ENCODE measurements at places on chromosomes 11 and 22.

GRCh38 chr11:119298726-119299125, 18.2 kb downstream of the MCAM start:
- DNase-seq: no peak

- no peak for DNase-seq
Observed at GRCh38 chr11:67054346-67054835, 2.3 kb upstream of the RHOD start.

- no peak for DNase-seq
Observed at GRCh38 chr11:41456269-41456668, 3.2 kb downstream of the LRRC4C start.

- DNase-seq: no peak
Observed at GRCh38 chr11:76493626-76494539, 49.1 kb downstream of the EMSY start.

DNA sequence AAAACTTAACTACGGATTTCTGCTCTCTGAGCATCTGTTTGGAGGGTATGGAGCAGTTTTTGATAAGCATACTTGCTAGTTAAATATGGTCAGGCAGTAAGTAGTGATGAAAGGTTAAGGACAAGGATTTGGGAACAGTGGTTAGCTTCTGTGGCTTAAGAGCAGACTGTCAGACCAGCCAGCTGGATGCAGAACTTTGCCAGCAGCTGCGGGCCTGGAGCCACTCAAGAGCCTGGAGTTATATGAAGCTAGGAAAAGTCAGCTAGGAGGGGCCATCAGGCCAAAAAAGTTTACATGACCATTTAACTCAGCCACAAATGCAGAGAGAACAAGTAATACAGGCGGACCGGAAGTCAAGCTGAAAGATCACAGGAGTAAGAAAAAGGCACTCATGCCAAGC, 1817.7 kb downstream of the LRRC4C start:
- DNase-seq: no peak

DNA sequence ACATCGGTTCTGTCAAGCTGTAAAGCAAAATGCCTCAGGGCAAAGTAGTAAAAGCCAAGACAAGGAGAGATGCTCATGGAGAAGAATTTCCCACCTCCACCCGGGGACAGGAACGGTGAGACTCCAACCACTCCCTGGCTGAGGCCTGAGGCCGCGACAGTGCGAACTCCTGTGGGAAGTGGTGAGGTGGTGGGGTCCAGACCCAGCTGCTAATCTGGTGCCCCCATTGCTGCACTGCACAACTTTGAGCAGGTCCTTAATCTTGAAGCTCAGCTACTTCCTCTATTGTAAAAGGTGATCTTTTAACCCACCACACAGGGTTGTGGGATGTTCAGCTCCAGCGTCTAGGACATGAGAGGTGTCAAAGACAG, 83.9 kb downstream of the ZC3H12C start:
- no peak for DNase-seq

- no peak for DNase-seq
Observed at GRCh38 chr11:111363985-111364384, 15.1 kb downstream of the POU2AF1 start.

- DNase-seq: no peak
Observed at GRCh38 chr11:3667149-3668035, 3.8 kb downstream of the CHRNA10 start.

GRCh38 chr22:37052386-37053309, 1.1 kb downstream of the KCTD17 start:
- no peak for DNase-seq

DNA sequence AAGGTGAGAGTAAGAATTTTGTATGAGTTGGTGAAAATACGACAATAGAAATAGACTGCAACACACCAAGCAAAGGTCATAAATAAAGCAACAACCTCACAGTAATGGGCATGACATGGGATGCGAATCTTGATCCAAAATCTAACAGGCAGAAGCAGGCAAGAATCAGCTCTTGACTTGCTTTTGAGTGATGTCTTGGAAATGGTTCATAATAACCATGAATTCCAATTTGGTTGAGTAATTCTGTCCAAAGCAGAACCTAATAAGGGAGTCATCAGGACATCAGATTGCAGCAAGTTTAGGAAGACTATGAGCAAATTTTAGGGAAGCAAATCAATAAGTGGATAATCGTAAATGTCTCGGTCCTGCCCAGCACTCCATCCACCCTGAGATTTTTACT, 224.0 kb upstream of the ISX start:
- DNase-seq: no peak

DNA sequence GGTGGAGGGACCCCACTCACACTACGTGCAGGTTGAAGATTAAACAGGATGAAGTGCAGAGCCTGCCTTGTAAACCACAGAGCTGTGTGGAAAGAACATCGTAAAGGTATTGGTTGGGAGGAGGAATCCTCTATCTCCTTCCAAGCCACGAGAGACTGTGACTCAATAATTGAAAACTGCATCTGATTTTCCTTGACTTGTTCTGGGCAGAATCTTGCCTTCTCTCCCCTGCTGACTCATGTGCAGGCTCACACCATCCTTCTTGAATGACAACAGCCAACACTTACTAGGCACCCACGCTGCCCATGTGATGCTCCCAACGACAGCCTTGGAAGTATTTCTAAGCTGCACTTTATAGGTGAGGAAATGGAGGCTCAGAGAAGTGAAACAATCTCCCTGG, 563.0 kb downstream of the MIAT start:
- DNase-seq: no peak

DNA sequence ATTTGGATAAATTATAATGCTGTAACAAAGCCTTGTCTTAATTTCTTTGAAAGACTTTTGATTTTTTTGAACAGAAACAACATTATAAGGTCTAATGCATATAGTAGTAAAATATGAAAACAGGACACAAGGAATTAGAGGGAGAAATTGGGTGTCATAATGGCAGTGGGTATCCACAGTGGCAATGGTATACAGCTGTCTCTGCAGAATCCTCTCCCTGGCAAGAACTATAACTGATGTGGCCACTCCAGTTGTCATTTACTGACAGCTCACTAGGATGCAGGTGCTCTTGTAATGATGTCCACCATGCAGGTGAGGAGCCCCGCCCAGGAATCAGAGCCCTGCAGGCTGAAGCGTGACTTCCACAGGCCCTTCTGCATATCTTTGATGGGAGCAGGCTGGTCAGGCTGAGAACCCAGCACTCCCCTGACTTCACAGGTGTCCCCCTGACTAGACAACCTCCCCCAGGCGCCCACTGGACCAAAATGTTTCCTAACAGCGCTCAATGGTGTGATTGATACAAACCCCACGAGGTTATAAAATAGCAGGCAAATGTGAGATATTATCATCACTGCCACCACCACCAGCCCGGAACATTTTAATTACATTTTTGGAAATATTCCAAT, 32.8 kb upstream of the SERPIND1 start:
- no peak for DNase-seq

- no peak for DNase-seq
Observed at GRCh38 chr22:19097518-19097917, 24.7 kb downstream of the DGCR2 start.

- no peak for DNase-seq
Observed at GRCh38 chr11:112797092-112797491, 164.1 kb upstream of the NCAM1 start.

DNA sequence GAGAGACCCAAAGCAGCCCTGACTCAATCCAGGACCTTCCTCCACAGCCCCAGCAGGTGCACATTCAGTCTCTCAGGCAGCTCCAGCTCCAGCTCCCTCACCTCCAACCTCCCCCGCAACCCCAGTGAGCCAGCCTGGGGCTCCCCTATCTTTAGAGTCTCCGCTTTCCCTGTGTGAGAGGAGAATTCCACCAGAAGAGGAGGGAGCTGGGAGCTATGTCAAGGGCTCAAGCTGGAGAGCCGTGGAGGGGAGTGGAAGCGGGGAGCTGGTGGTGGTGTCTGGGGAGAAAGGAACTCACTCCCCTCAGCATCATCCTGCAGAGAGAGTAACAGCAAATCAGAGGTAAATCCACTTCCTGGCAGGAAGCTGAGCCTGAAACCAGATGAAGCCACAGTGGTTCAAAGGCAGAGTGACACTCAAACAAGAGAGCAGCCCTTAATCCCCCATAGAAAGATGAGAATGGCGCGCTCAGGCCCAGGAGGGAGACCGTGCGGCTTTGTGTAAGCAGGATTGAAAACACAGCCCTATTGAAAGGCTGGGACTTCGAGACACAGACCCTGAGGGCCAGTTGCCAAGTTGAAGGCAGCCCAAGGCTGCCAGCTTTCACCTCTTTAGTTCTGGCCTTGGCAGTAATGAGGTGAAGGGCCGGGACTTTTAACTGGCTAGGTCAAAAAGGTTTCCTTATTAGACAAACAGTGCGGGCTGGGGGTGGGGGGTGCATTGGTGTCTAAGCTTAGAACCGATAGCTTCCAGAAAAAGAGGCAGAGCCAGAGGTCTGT, 21.4 kb upstream of the CDON start:
- no peak for DNase-seq

GRCh38 chr22:45310331-45310976, 720 bp downstream of the FAM118A start:
- no peak for DNase-seq

GRCh38 chr22:39800790-39801520, 92.6 kb downstream of the ENTHD1 start:
- DNase-seq: no peak

DNA sequence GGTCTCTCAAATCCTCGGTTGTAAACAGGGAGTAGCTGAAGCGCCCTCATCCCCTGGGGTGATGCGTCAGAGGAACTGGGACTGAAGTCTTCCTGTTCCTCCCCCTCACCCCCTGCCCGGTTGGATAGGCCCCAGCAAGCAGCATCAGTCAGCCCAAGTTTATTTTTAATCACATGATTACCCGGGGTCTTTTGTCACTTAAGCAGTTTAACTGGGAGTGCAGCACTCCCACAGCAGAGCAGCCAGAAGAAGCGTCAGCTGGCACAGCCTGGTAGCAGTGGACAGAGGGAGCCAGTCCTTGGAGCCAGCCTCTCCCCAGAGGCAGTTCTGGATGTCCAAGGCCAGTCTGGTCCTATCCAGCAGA, 342.1 kb downstream of the CTTN start:
- DNase-seq: no peak

DNA sequence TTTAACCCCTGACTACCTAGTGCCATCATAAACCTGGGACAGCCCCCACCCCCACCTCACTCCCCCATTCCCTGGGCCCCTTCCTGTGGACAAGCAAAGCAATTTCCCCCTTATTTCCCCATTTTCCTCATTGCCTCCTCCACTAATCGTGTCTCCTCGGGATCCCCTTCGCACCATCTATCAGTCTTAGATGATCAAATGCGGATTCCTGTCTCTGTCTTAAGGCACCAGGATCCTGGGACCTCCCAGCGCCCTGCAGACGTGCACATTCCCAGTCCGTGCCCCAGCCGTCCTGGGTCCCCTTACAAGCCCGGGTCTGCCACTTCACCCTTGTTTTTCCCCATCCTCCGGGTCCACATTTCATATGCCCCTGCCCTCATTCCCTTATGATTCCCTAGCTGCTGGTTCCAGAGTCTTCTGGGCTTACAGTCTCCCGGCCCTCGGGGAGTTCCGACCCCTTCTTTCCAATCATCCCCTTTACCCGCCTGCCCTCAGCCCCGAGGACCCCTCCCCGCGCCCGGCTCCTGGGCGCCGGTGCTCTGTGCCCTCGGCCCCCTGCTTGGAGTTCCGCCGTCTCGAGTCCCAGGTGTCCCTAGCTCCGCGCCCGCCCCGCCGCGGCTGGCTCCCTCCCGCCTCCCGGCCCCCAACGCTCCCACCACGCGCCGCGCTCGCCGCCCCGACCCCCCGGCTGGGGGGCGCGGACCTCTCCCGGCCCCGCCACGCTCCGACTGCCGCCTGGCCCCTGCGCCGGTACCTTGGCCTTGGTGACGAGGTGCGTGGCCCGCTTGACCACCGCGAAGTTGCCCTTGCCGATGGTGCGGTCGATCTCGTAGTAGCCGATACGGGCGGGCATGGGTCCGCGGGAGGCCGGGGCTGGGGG, 599 bp downstream of the SIK3 start:
- DNase-seq: peak; percentile 31

DNA sequence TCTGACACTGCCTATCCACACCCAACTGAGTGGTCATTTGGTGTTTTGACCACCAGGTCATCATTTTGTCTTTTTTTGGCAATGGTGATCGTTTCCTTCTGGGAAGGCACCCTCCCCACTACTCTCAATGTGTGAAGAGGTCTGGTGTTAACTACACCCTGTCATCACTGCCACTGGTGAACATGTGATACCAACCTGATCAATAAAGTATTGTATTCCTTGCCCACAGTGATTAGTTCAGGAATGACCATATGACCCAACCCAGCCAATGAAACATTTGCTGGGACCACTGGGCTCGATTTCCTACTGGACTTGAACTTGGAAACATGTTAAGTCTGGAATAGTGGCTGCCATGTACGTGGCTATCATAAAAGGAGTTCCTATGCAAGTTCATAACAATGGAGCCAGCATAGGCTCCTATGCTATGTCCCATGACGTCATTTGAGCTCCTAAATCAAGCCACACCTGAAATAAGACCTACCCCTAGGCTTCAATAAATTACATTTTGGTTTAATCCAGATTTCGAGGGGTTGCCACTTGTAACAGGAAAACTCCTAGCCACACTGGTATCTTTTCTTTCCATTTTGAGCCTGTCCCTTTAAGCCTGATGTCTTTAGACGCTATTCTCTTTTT, 51.1 kb downstream of the CHST1 start:
- no peak for DNase-seq

GRCh38 chr11:121536126-121536525, 83.4 kb upstream of the SORL1-AS1 start:
- no peak for DNase-seq

GRCh38 chr22:43153899-43154298, 2.5 kb downstream of the TSPO start:
- no peak for DNase-seq

- no peak for DNase-seq
Observed at GRCh38 chr22:31945443-31945855, 1.1 kb downstream of the YWHAH start.

DNA sequence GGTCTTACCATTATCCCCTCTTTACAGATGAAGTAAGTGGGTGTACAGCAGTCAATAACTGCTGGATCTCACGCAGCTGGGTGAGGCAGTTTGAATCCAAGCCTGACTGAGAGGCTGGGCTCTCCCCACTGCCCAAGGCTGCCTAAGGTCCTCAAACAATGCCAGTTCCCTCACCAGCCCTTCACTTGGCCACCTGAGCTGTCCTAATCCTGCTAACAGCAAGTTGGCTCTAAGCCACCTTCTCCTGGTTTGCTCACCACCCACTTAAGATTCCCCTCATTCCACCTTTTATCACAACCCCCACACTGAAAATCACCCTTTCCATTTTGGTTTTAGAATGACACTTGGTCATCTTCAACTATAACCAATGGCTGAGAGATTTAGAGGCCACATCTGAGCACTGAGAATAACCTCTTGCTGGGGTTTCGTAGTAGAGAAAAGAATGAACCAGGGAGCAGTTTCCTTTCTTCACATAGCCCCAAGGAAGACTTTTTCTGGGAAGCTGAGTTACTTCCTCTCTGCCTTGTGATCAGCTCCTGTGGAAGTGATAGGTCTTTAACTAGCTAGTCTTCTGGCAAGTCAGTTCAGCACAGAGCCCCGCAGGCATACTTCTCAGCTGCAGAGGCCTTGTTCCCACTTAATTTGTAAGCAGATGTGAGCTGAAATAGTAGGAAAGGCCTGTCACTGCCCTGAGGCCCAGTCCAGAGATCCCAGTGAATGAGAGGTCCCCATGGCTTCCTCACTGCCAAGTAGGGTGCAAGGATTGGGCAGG, 57.8 kb upstream of the TTC12 start:
- no peak for DNase-seq
